ENCODE measurements at places on chromosomes 3 and 15.

- DNase-seq: no peak
Measured at GRCh38 chr15:72856549-72857040, 73.0 kb upstream of the ADPGK start.

- no peak for DNase-seq
Measured at GRCh38 chr3:13016721-13017255, 56.4 kb downstream of the IQSEC1 start.

- no peak for DNase-seq
Measured at GRCh38 chr3:95399585-95399984, 1336.7 kb downstream of the NSUN3 start.

DNA sequence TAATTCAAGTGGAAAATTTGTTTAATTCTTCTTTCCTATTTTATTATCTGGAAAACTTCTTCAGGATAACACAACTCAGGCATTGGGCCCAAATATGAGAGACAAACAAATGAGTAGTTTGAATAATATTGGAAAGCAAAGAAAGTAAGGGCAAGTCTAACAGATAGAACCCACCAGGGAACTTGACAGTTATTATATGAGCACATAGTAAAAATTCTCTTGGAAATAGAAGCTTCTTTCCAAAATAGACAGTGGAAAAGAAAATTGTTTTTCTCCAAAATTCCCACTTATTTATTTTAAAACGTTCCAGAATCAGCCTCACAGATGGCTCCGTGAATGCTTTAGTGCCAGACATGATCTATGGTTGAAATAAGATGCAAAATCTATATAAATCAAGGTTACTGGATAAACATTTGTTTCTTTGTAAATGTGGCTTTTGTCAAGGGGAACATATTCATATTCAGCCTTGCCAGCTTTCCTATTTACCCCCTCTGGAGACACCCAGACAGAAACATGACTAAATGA is 23.9 kb downstream of the LDHAL6B start:
- DNase-seq: no peak

DNA sequence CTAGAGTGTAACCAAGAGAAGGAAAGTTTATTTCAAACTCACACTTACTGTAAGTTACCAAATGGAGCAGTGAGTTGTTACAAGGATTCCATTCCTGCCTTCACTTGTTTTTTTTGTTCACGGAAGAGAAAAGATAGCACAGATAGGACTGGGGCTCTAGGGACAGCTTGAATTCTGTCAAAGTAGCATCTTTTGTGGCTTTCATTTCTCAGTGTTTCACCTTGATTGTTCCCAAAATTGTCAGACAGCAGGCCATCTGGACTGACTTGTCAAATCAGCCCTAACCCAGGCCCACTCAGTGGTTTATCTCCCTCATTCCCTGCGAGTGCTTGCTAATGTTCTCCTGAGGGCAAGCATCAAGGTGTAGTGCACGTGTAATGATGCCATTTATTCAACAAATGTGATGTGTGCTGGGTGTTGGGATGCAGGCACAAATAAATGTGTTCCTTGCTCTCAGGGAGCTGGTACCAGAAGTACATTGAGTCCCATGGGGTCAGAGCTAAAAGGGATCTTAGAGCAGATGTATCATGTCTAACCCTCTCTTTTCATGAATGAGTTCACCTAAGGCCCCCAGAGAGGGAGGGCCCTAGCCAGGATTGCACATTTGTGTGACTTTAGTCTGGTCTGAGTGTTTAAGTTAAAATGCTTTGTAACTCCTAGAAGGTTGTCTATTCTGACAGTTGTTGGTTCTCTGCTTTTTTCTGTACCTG is 49.1 kb downstream of the PDHB start:
- DNase-seq: no peak

DNA sequence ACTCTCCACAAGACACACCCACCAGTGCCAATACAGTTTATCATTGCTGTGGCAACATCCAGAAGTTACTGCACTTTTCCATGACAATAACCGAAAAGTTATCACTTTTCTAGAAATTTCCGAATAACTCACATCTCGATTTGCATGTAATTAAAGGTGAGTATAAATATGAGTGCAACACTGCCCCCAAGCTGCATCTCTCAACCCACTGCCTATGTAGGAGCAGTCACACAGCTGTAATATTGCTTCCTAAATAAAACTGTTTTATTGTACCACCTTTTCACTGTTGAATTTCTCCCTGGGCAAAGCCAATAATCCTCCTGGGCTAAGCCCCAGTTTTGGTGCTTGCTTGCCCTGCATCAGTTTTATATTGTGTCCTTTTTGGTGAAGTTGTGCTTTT is 601.0 kb upstream of the EPHA6 start:
- no peak for DNase-seq

DNA sequence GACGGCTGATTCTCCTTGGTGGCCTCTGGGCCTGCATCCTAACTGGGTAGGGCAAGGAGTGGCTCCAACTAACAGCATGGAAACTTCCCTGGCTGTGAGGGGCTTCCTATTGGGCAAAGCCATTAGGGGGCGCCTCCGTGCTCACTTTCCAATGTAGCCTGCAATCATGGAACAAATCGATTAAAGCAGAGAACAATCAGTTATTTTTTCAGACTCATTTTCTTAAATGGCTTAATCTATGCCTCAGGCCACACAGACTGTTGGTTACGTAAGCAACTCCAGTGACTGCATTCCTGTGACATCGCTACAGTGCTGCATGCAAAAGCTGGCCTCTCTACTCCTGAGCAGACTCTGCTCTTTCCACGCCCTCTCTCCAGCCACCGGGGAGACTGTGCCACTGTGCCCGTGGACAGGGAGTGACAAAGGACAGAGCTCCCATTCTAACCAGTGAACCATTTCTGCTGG is 278.9 kb downstream of the KLF13 start:
- peak; percentile 11 for DNase-seq

DNA sequence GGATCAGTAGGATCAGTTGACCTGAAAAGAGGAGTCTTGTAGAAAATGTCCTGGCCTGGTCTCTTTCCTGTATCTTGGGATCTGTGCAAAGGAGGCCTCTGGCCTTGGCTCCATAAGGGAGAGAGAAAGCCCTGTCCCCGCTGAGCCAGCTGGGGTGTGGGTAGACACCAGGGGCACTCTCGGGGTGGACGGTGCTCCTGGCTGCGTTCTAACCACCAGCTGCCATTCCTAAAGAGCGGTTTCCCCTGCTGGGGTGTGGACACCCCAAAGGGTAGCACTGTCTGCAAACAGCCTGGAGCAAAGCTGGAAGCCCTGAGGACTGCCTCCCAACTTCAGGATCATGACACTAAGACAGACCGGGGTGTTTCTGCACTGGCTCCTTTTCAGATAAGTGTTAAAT is 23.5 kb downstream of the SYNM start:
- DNase-seq: no peak

GRCh38 chr3:84074767-84075166 is 884.0 kb upstream of the CADM2 start:
- no peak for DNase-seq

DNA sequence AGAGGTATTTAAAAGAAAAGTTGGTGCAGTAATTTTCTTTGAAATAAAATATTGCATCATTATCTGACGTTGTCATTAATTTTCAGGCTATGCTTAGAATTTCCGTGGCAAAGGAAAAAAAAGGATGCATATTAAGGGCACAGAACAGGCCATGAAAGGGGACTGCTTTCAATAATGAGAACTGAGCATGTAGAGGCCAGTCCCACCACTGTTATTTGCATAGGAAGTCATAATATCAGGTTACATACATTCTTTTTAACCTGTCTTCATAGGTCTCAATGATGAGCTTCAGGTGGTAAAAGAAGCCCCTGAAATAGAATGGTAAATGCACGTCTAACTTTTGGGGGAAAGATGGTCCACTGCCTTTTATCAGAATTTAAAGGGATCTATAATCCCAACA is 272.1 kb upstream of the ALCAM start:
- DNase-seq: no peak

GRCh38 chr3:46831841-46832240 is 31.4 kb downstream of the MYL3 start:
- no peak for DNase-seq

DNA sequence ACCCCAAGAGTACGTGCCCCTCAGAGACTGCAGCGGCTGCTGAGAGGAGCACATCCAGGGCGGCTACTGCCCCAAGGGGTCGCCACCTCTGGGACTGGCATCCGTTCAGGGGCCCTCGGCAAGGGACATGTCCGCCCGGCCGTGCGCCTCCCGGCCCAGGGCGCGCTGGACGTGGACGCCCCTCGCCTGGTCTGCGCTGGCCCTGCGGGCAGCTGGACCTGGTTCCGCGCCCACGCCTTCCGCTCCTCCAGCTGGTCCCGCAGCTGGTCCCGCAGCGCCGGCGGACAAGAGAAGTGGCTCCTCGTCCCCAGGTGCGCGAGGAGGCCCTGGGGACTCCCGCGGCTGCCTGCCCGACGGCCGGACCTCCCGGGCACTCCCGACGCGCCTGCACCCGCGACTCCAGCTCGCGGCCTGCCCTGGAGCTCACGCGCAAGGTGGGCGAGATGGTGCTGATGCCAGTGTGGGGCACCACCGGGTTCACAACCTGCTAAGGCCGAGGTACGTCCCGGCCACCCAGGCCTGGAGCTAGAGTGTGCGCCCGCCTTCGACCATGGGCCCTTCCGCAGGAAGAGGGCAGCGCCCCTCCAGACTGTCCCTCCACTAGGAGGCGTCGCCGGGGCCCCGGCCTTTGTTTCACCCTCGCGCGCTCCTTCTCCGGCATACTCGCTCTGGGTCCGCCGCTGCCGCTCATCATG is 14.4 kb upstream of the GP9 start:
- no peak for DNase-seq

GRCh38 chr3:131361464-131362421 is 19.8 kb upstream of the NUDT16 start:
- DNase-seq: no peak

- no peak for DNase-seq
Measured at GRCh38 chr3:120652281-120652680, 29.8 kb downstream of the HGD start.

- no peak for DNase-seq
Measured at GRCh38 chr15:92020804-92021203, 167.3 kb downstream of the SLCO3A1 start.

- no peak for DNase-seq
Measured at GRCh38 chr3:122800031-122800430, 5.2 kb downstream of the SLC49A4 start.

DNA sequence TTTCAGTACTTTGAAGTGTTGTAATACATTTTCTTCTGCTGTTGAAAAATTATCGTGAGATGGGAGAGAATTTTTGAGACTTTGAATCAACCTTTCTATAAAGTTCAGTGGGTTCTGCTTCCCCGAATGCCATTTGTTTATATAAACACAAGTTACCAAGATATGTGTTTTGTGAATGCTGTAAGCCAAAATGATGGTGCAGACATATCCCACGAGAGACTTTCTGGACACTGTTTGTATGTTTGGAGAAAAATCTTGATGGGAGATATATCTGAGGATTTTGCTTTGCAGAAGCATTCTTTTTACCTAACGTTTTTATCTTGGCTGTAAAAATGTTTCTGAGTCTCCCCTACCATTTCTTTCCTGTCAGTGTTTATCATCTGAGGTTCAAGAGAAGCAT is 526.6 kb upstream of the ZNF717 start:
- no peak for DNase-seq

GRCh38 chr3:193885832-193886231 is 250.1 kb upstream of the HES1 start:
- no peak for DNase-seq

GRCh38 chr3:2523281-2523836 is 424.7 kb downstream of the CNTN4 start:
- DNase-seq: no peak

GRCh38 chr3:8840556-8840955 is 71.1 kb upstream of the OXTR start:
- DNase-seq: peak; percentile 85

- DNase-seq: peak; percentile 68
Measured at GRCh38 chr3:196406811-196407470, 25.3 kb downstream of the UBXN7 start.

DNA sequence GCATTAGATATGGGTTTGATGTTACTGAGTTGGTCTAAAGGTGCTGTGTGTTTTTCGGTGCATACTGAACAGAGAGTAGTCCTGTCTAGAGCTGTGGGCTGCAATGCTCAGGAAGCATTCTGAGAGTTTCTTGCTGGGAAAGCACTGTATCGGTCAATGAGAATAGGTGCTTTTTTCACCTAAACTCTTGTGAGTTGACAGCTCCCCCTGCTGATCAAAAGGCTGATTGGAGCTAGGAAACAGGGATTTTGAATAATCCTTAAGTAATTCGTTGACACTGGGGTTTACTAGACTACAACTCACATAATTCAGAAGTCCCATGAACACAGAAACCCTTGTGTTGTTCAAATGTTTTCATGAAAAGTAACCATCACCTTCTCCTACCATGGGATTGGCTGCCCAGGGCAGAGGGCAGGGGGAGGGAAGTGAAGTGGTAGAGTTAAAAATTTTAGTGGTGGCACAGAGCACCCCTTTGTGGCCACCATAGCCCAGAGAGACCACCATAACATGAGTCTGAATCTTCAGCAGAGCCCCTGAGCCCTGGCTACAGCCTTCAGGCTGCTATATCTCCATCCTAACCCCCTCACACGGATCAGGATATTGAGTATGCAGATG is 13.0 kb upstream of the MANF start:
- peak; percentile 69 for DNase-seq

DNA sequence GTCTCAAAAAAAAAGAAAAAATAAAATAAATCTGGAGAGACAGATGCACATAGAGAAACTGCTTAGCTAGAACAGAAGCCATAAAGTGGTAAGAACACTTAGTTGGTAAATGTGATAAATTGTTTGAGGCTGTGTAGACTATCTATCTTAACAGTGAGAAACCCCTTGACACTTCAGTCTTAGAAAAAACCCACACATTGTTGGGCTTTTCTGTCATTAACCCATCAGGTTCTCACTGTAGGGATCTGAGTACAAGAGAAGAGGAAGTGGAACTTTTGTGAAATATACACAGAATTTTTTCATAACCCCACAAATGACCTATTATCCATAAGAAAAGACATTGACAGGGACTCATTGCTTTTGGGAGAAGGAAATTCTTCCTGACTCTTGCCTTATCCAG is 24.4 kb downstream of the TP63 start:
- no peak for DNase-seq

- DNase-seq: no peak
Measured at GRCh38 chr15:67067930-67068551, 2.6 kb downstream of the SMAD3 start.

GRCh38 chr3:186788482-186789370 is 5.3 kb downstream of the EIF4A2 start:
- DNase-seq: no peak

DNA sequence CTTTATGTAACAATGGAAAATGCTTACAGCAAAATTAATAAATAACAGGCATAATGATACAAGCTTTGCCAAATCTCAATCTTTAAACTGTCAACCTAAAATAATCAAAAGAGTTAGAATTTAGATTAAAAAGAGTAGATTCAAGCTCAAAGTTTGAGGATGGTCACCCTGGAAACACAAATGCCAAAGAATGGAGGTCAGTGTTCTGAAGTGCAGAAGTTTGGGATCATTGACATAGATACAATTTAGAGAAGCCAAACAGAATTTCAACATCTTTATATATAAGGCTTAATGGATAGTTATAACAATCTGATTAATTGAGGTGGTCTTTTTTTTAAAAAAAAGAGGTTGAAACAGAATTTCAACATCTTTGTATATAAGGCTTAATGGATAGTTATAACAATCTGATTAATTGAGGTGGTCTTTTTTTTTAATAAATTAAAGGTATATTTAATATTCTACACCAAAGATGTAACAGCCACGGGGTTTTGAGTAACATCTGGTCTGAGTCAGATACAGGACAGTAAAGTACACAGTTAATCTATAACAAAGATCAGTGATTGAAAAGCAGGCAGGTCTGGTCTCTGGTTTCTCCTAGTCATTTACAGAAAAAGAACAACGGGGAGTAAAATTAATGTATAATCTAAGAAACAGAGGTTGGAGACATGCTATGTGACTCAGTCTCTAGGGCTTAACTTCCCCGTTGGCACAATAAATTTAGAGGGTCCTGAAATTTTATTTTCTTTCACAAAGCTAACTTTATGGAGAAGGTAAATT is 490.7 kb downstream of the GBE1 start:
- DNase-seq: no peak

Measured in brain microvascular endothelial cell (primary cell).